ENCODE measurements at places on chromosomes 5 and 9. TPM values are rescaled to one million over a fixed set of nuclear protein-coding genes. Genes with fewer than 3 reads are reported as not detected.

The NR2F1-AS1 gene
- 99.8 TPM for total RNA-seq

The TTC23L gene
- total RNA-seq, result 1.4 TPM

The DAB2IP gene
- 97.9 TPM for total RNA-seq

The ZDHHC12 gene
- 6.0 TPM for total RNA-seq

The GABRG2 gene
- total RNA-seq, result 253 TPM

The JAK2 gene
- 25.3 TPM for total RNA-seq

The PRR16 gene
- total RNA-seq, result 9.6 TPM

The OTP gene
- total RNA-seq, result not detected

The SLC6A7 gene
- 63.9 TPM for total RNA-seq

The FGF18 gene
- 1.9 TPM for total RNA-seq

The TAF11L10 gene
- total RNA-seq, result not detected

The PCDHGB6 gene
- 9.0 TPM for total RNA-seq

The CRB2 gene
- total RNA-seq, result 18.9 TPM

Measured in dorsolateral prefrontal cortex (tissue), 122 donors.